Nephron progenitor cell (in vitro differentiated cells): ENCODE measurements at places on chromosomes 6 and 20.

GRCh38 chr20:11844691-11845090 is 73.0 kb upstream of the BTBD3 start:
- H3K27ac ChIP-seq: no peak overlapping the region
- H3K4me3 ChIP-seq: no peak overlapping the region
- peaks cover 3% of the 10 kb centered on the region for H3K27me3 ChIP-seq
- H3K4me1 ChIP-seq: peaks cover 26% of the 10 kb centered on the region
- no peak for DNase-seq
- H3K36me3 ChIP-seq: no peaks in the 10 kb centered on the region

GRCh38 chr6:137637121-137637520 is 142.9 kb upstream of the OLIG3 start:
- no peak overlapping the region for H3K27ac ChIP-seq
- H3K4me3 ChIP-seq: no peak overlapping the region
- H3K27me3 ChIP-seq: peaks cover 5% of the 10 kb centered on the region
- H3K4me1 ChIP-seq: no peaks in the 10 kb centered on the region
- H3K36me3 ChIP-seq: no peaks in the 10 kb centered on the region

DNA sequence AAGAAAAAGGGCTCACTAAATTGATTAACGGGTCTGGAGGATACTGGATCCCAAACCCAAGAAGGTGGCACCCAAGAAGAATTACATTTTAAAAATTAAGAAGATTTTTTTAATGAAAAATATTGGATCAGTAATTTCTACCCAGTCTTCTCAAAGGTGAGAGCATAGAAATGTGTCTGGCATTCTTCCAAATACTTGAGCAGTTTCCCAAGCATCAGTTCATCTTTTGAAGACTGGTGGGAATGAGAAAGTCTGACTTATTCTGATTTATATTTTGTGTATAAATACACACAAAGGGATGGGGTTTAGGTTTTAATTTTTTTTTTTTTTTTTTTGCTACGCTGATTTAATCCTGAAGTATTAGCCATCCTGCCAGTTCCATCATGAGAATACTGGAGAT is 3.3 kb downstream of the MGME1 start:
- H3K4me1 ChIP-seq: peaks cover 64% of the 10 kb centered on the region
- H3K36me3 ChIP-seq: peaks cover 38% of the 10 kb centered on the region
- H3K27ac ChIP-seq: peak overlapping the region; percentile 95
- peak overlapping the region; percentile 89 for H3K4me3 ChIP-seq

- no peak overlapping the region for H3K27ac ChIP-seq
- no peaks in the 10 kb centered on the region for H3K4me1 ChIP-seq
- peaks cover 5% of the 10 kb centered on the region for H3K36me3 ChIP-seq
- DNase-seq: no peak
- no peak overlapping the region for H3K4me3 ChIP-seq
These were observed 682 bp upstream of the SLA2 start for GRCh38 chr20:36646678-36647077.

DNA sequence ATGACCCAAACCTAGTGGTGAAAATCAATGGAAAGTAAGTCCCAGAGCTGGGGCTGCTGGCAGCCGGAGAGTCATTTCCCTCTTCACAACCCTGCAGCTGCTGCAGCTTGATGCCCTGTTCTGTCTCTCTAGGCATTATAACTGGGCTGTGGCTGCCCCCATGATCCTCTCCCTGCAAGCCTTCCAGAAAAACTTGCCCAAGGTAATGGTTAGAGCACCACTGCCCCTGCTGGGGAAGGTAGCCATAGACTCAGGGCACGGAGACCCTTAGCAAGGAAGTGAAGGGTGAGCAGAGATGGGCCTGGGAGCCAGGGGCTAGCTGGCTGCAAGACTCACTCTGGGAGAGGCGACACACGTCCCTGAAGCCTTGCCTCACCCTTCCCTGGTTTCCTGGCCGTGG is 12.0 kb downstream of the LPIN3 start:
- DNase-seq: no peak
- H3K4me3 ChIP-seq: no peak overlapping the region
- peaks cover 5% of the 10 kb centered on the region for H3K27me3 ChIP-seq

GRCh38 chr20:931401-931800 is 15.3 kb upstream of the ANGPT4 start:
- no peak overlapping the region for H3K4me3 ChIP-seq
- no peak for DNase-seq
- H3K36me3 ChIP-seq: no peaks in the 10 kb centered on the region
- no peaks in the 10 kb centered on the region for H3K4me1 ChIP-seq

- no peak overlapping the region for H3K27ac ChIP-seq
- peak overlapping the region; percentile 76 for H3K4me3 ChIP-seq
- peaks cover 34% of the 10 kb centered on the region for H3K36me3 ChIP-seq
- peaks cover 79% of the 10 kb centered on the region for H3K4me1 ChIP-seq
These were observed 14.4 kb downstream of the FOXP4 start for GRCh38 chr6:41560431-41561192.

DNA sequence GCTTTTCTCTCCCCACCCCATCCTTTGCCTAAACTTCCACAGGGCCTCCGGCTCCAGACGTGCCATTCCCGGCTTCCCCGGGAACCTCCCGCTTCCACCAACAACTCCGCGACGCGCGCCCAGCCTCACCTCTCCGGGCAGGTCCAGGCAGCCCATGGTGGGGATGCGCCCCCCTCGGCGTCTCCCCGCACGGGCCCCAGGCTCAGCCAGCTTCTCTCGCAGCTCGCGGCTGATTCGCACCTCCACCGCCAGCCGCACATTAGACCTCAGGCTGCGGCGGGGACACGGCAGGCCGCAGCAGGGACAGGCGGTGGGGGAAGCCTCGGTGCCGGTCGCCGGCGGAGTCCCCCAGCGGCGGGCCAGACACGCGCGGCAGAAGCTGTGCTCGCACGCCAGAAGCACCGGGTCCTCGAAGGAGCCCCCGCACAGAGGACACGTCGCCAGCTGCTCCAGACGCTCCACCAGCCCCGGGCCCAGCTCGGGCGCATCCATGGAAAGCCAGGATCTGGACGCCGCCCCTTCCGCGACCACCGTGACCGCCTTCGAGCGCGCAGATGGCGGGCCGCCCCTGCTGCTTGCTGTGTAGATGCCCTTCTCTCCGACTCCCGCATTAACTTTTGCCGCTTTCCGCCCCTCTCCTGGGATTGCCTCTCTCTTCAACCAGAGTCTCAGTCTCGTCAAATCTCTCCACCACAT is at the start of gene RNF39:
Gene RNF39 (minus strand): TSS at position 676 of the 696 bp plus-strand sequence. CDS start 184 bp downstream, at position 492.
- DNase-seq: peak; percentile 50
- peaks cover 25% of the 10 kb centered on the region for H3K4me1 ChIP-seq
- peaks cover 100% of the 10 kb centered on the region for H3K27me3 ChIP-seq
- H3K27ac ChIP-seq: no peak within 1 kb of the TSS
- H3K36me3 ChIP-seq: peaks cover 13% of the 10 kb centered on the region
- peak within 1 kb of the TSS; percentile 78 for H3K4me3 ChIP-seq

- no peak for DNase-seq
- peaks cover 8% of the 10 kb centered on the region for H3K36me3 ChIP-seq
These were observed 45.8 kb downstream of the AHI1 start for GRCh38 chr6:135451617-135452190.

DNA sequence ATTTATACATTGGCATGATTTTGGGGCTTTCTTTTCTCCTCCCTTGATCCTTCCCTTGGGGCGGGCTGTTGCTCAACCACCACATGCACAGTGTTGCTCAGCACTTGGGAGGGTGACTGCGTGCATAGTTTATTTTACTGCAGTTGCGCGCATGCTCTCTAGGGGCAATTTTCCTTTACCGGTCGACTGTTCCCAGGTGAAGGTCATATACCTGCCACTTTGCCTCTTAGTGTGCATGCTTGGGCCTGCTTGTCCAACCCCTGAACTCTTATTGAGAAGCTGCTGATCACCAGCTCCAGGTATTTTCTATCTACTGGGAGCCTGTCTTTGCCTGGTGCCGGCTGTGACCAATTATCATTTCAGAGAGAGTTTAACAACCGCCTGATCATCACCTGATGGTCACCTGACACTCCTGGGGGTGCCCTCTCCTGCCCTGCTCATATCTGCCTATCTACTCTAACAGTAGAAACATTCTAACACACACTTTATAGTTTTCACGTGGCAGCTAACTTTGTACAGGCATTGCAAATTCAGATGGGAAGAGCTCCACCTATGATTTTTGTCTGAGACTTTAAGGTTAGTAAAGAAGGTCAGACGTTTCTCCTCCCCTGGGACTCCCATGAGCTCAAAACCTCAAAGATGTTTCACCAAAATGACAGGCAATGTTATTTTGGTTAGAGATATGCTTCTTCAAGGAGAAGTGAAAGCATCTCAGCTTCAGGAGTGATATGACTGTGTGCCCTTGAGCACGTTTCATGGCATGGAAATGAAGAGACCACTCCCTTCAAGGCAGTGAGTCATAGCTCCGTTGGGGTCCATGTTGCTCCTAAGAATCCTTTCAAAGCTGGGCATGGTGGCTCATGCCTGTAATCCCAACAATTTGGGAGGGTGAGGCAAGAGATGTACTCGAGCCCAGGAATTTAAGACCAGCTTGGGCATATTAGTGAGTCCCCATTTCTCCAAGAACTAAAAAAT is 227.5 kb upstream of the MYLIP start:
- H3K27ac ChIP-seq: peak overlapping the region; percentile 75
- H3K4me3 ChIP-seq: no peak overlapping the region
- H3K36me3 ChIP-seq: peaks cover 8% of the 10 kb centered on the region
- DNase-seq: no peak
- H3K4me1 ChIP-seq: peaks cover 47% of the 10 kb centered on the region

- DNase-seq: no peak
- H3K27ac ChIP-seq: peak overlapping the region; percentile 95
- peak overlapping the region; percentile 2 for H3K4me3 ChIP-seq
- peaks cover 52% of the 10 kb centered on the region for H3K4me1 ChIP-seq
These were observed 81.8 kb upstream of the CNKSR3 start for GRCh38 chr6:154592199-154592860.

- peak; percentile 56 for DNase-seq
- H3K4me3 ChIP-seq: no peak overlapping the region
- H3K27ac ChIP-seq: peak overlapping the region; percentile 77
- peaks cover 53% of the 10 kb centered on the region for H3K36me3 ChIP-seq
These were observed 33.4 kb upstream of the SLC22A1 start for GRCh38 chr6:160088069-160088783.

GRCh38 chr6:128541261-128541660 is 20.9 kb upstream of the PTPRK start:
- H3K4me3 ChIP-seq: no peak overlapping the region
- no peaks in the 10 kb centered on the region for H3K27me3 ChIP-seq
- H3K36me3 ChIP-seq: no peaks in the 10 kb centered on the region
- no peak overlapping the region for H3K27ac ChIP-seq

DNA sequence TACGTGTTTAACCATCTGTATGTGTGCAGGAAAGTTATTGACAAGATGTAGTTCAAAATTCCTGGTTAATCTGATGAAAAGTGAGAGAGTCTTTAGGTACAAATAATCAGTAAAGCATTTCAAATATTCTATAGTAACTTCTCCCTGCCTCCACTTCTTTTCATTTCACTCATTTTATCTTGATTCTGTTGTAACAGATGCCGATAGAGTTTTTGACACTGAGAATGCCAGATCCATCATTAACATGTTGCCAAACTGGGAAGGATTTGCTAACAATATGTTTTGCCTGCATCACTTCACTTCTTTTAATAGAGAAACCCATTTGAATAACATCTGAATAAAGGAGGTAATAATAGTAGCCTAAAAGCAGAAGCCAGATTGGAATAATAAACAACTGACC is 20.4 kb upstream of the DEFB112 start:
- H3K4me3 ChIP-seq: no peak overlapping the region
- DNase-seq: no peak
- no peaks in the 10 kb centered on the region for H3K4me1 ChIP-seq
- H3K27ac ChIP-seq: no peak overlapping the region
- H3K27me3 ChIP-seq: no peaks in the 10 kb centered on the region
- H3K36me3 ChIP-seq: no peaks in the 10 kb centered on the region

- no peak for DNase-seq
- H3K27me3 ChIP-seq: peaks cover 3% of the 10 kb centered on the region
- H3K4me3 ChIP-seq: no peak overlapping the region
- H3K4me1 ChIP-seq: peaks cover 5% of the 10 kb centered on the region
These were observed 49.3 kb downstream of the KCTD20 start for GRCh38 chr6:36492092-36492491.

GRCh38 chr6:106315765-106316374 is 9.7 kb downstream of the ATG5 start:
- peaks cover 30% of the 10 kb centered on the region for H3K4me1 ChIP-seq
- no peaks in the 10 kb centered on the region for H3K27me3 ChIP-seq
- H3K4me3 ChIP-seq: no peak overlapping the region

DNA sequence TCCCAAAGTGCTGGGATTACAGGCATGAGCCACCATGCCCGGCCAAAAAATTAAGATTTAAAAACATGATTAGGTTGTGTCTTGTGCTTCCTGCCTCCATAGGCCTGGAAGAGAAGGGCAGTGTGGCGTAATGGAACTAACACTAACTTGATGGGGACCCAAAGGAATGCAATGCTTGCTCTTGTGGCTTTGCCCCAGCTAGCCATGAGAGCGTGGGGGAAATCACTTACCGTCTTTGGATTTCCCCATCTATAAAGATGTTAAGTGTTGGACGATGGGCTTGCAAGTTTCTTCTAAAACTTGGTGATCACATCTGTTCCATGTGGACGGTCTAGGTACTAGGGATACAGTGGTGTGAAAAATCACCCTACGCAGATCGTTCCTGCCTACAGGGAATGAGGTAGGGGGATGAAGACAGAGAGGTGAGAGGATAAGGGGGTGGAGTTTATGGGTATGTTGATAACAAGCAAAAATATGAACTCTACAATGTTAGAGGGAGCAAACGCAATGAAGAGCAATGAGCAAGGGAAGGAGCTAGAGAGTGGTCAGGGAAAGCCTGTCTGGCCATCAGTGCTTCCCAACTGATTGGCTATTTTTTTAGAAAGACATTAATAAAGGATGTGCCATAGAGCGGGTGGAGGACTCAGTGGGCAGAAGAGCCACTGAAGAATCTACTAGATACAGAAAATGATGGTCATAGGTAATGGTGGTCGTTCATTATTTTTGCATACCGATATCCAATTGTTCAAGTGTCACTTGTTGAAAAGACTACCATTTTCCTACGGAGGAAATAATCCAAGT is 165.2 kb downstream of the BCAS1 start:
- H3K4me3 ChIP-seq: no peak overlapping the region
- no peak for DNase-seq
- peaks cover 9% of the 10 kb centered on the region for H3K27me3 ChIP-seq
- no peaks in the 10 kb centered on the region for H3K36me3 ChIP-seq
- no peak overlapping the region for H3K27ac ChIP-seq

- peak overlapping the region; percentile 78 for H3K27ac ChIP-seq
- peak; percentile 61 for DNase-seq
- no peaks in the 10 kb centered on the region for H3K36me3 ChIP-seq
- H3K4me3 ChIP-seq: peak overlapping the region; percentile 41
- peaks cover 85% of the 10 kb centered on the region for H3K4me1 ChIP-seq
- H3K27me3 ChIP-seq: no peaks in the 10 kb centered on the region
These were observed 203.3 kb downstream of the ARID1B start for GRCh38 chr6:156980515-156980914.

GRCh38 chr20:21219686-21220085 is 83.4 kb upstream of the XRN2 start:
- DNase-seq: no peak
- H3K4me3 ChIP-seq: no peak overlapping the region
- H3K27me3 ChIP-seq: no peaks in the 10 kb centered on the region
- H3K4me1 ChIP-seq: no peaks in the 10 kb centered on the region
- no peaks in the 10 kb centered on the region for H3K36me3 ChIP-seq

DNA sequence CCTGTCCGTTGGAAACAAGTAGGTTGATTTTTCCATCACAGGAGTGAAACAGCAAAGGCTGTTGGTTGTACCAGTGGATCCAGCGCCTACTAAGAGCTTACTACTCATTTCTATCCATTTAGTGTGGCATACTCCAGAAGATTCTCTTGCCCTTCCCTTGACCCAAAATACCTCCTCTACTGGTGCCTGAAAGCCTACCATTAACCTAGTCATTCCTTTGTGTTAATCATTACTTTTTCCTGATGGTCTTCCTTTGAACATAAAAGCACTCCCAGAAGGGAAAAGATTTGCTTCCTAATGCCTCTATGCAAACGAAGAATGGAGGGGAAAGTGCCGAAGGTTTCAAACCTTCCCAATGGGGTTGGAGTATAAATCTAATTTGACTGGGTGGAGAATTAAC is 123.3 kb downstream of the QRSL1 start:
- peaks cover 15% of the 10 kb centered on the region for H3K4me1 ChIP-seq
- no peak overlapping the region for H3K27ac ChIP-seq
- no peaks in the 10 kb centered on the region for H3K27me3 ChIP-seq
